ENCODE measurements at places on chromosomes 13 and 19.

- no peak for DNase-seq
Measured at GRCh38 chr13:106573868-106574267, 5.9 kb upstream of the ARGLU1 start.

GRCh38 chr13:44249431-44249836 lies 124.2 kb upstream of the SERP2 start:
- no peak for DNase-seq

- no peak for DNase-seq
Measured at GRCh38 chr19:40332669-40333068, 15.5 kb downstream of the C19orf47 start.

DNA sequence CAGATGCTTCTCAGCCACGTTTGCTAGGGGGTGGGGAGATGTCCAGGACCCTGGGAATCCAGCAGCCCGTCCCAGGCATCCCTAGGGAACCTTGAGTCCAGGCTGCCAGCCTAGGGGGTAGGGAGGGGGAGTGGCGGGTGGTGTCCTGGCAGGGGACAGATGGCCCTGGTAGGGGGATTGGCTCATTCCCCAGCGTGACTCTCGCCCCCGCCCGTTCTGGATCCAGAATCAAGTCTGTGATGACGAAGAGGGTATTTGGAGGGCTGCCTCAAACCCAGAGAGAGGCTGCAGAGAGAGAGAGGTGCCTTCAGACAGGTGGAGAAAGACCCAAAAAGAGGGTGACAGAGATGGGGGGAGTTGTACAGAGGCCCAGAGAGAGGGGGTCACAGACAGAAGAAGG lies 4.1 kb downstream of the SLC17A7 start:
- no peak for DNase-seq

GRCh38 chr19:45854167-45854778 lies 8.7 kb downstream of the SYMPK start:
- no peak for DNase-seq

- no peak for DNase-seq
Measured at GRCh38 chr13:36282821-36283432, 14.7 kb downstream of the CCDC169 start.

DNA sequence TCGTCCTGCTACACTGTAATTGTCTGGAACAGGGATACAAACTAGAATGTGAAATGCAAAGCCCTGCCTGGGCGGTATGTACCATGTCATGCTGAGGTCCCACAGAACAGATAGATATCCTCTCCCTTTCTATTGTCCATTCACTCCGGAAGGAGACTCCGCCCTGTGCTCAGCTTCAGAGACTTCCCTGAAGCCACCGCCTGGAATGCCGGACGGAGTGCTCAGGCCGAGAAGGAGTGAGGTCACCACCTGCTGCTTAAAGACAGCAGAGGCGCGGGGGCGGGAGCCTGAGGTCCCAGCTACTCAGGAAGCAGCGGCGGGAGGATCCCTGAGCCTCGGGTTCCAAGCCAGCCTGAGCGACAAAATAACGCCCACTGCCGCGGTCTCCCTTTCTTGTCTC lies 890 bp upstream of the ZNF611 start:
- DNase-seq, result no peak

DNA sequence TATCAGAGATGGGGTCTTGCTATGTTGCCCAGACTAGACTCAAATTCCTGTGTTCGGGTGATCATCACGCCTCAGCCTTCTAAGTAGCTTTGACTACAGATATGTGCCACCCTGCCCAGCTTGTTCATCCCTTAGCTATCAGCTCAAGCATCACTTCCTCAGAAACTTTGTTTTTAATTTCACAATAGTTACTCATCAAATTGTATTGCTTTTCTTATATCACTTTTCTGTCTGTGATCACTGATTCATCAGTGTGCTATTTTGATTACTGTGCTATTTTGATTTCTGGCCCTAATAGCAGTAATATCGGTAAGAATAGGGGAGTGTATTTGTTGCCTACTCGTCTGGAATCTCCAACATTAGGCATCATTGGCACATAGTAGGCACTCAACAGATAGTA lies 878.6 kb upstream of the PCDH20 start:
- DNase-seq, result no peak

GRCh38 chr19:1259876-1260748 lies 9.0 kb upstream of the CIRBP start:
- no peak for DNase-seq

DNA sequence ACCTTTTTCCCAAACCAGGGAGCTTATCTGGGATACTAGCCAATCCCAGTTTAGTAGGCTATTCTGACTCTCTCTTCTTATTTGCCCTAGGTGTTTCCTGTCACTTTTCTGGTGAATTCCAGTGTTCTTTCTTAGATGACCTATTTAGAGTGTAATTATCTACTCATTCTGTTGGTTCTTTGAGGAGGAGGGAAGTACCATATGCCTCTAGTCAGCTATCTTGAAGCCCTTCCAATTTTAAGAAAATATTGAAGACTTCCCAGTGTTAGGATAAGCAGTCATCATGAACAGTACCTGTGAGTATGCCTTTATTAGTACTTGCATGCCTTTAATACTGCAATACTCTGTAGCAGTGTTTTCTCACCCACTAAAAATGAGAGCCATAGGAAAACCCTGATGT lies 724.3 kb upstream of the SLITRK1 start:
- no peak for DNase-seq

DNA sequence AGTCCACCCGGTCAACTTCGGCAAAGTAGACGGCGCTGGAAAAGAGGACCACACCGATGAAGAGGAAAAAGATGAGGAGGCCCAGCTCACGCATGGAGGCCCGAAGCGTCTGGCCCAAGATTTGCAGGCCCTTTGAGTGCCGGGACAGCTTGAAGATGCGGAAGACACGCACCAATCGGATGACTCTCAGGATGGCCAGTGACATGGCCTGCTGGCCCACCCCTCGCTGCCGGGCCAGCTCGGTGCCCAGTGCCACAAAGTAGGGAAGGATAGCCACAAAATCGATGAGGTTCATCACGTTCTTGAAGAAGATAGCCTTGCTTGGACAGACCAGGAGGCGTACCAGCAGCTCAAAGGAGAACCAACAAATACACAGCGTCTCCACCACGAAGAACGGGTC lies 2.1 kb downstream of the KCNA7 start:
- no peak for DNase-seq

DNA sequence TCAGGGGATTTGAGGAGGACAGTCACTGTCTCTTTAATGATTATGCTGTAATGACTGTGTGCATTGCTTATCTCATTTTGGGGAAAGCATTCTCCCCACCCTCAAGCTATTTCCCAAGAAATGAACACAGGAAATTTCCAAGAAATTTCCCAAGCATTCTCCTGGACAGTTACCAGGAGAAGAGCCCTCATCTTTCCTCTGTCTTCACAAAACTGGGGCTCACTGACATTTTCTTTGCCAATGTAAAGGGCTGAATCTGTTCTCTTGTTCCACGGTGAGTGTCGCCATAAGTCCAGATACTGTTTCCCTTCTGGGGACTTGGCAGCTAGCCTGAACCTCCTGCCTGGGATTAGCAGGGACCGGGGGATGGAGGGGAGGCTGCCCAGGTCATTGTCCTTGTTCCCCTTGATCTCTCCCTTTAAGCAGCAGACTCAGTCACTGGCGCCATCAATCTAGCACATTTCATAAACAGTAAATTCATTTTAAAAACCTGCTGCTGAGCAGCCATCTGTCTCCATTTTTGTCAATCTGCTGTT lies 172.8 kb downstream of the DNAJC15 start:
- DNase-seq, result no peak

GRCh38 chr19:12769689-12770088 lies 5.7 kb downstream of the HOOK2 start:
- no peak for DNase-seq

DNA sequence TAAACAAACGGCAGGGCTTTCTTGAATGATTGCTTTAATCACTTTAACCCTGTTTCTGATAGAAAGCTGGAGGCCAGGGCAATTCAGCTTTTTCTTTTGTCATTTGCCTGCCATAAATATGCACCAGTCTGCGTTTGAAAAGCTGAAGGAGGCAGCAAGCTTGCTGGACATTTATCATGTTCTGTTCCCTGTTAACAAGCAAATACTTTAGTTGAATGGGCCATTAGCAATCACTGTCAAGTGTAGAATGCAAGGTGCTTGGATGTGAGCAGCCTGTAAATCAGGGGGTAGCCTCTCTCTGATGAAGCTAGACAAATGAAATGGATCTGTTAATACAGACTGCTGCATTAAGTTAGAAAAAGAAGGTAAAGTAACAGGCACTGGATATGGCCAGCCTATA lies 7.6 kb downstream of the EFNB2 start:
- no peak for DNase-seq

GRCh38 chr19:6242677-6243076 lies 37.1 kb downstream of the MLLT1 start:
- DNase-seq, result no peak

GRCh38 chr13:44158881-44159632 lies 214.6 kb upstream of the SERP2 start:
- no peak for DNase-seq

DNA sequence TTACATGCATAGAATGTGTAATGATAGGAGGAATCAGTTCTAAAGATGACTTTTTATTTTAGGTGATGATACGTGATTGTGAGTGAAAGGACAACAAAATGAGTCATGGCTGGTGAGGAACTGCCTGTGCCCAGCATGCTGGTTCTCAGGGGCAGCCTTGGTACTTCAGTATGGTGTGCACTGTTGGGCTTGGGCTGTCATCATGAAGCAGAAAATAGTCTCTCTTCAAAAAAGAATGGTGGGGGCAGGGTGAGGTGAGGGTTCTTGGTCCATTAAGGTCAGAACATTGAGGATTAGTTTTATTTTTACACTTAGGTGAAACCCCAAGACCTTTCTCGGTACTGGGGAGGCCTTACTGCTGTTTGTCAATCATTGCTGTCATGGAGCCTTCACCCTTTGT lies 309.5 kb downstream of the MTUS2 start:
- no peak for DNase-seq

DNA sequence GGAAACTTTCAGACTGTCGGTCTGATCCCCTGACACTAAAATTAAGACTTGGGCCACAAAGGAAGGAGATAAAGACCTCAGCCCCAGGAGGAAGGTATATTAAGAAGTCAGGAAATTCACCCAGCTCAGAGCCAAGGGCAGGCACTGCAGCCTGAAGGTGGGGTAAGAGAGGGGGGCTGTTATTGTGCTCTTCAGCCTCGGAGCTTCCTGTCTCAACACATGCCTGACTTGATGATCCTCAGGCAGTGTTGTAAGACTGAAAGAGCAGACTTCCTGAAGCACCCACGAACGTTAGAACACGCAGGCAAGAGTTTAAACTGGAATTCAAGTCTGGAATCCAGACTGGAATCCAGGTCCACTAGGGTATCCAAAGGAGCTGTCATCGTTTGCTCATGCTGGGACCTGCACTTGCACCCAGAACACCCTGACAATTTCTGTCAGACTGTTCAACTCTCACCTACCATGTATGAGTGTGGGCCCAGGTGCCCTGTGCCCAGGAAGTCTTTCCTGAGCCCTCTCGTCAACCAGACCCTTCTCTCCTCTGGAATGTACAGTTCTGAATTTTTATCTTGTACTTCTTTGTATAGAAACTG lies 10.7 kb upstream of the FLT1 start:
- no peak for DNase-seq

DNA sequence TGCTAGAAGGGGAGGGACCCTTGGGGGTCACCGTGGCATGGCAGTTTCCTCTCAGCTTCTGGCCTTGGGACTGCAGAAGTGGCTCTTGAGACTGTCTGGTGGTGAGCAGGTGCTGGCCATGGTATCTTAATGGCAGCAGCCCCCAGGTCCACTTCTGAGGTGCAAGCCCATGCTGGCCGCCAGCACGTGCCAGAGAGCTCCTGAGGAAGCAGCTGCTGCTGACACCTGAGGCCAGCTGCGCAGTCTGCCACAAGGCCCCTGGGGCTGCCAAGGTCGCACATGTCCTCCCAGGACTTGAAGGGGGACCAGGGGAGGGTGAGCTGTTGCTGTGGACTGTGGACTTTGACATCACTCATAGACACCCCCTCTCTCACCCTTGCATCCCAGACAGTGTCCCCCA lies 48.0 kb downstream of the NFIX start:
- no peak for DNase-seq

Measured in stimulated activated CD8-positive, alpha-beta memory T cell treated with anti-CD3 and anti-CD28 coated beads, Interleukin-4, amount 100 ng/mL, for 4 hours (primary cell).